ENCODE measurements at places on chromosomes 2 and 18.

- no peak for DNase-seq
These were observed 70.4 kb downstream of the MYL12B start for GRCh38 chr18:3332376-3332775.

DNA sequence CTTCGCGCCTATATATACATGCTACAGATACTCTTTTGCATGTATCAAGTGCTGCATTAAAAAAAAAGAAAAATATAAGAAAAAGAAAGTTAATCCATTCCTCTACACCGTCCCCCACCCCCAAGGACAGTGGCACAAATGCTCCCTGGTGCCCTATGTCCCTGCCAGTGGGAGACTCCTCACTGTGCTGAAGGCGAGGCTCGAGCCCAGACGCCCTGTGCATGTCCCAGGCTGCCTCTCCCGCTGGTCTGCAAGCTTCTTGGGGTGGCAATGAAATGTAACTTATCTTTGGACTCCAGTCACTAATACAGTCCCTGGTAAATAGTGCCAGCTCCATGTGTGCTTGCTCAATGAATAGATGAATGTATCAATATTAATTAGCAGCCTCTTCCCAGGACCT, 185.6 kb upstream of the SMAD2 start:
- no peak for DNase-seq

- no peak for DNase-seq
These were observed 289.7 kb downstream of the DYSF start for GRCh38 chr2:71742953-71743601.

GRCh38 chr2:119236796-119237195, 13.2 kb downstream of the STEAP3 start:
- no peak for DNase-seq

- no peak for DNase-seq
These were observed 19.1 kb downstream of the FHL2 start for GRCh38 chr2:105379741-105380186.

DNA sequence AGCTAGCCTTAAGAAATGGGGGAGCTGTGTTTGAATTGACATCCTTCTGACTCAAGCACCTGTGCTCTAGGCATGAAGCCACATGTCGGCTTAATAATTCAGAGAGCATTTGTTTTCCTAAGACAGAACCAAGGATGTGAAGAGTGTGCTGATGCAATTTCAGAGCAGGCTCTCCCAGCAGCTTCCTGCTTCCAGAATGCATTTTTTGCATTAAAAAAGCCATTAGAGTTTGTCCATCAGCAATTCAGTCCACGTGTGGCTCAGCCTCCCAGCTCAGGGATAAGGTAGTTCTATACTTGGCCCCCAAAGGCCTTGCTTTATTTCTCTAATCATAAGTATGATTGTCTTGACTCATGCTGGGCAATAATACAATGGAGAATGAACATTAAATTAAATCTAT, 37.7 kb downstream of the DOCK10 start:
- DNase-seq, result no peak

- no peak for DNase-seq
These were observed 45.1 kb upstream of the GPC1 start for GRCh38 chr2:240390091-240391073.

- DNase-seq, result no peak
These were observed 275.7 kb downstream of the PDE11A start for GRCh38 chr2:177796654-177797415.

DNA sequence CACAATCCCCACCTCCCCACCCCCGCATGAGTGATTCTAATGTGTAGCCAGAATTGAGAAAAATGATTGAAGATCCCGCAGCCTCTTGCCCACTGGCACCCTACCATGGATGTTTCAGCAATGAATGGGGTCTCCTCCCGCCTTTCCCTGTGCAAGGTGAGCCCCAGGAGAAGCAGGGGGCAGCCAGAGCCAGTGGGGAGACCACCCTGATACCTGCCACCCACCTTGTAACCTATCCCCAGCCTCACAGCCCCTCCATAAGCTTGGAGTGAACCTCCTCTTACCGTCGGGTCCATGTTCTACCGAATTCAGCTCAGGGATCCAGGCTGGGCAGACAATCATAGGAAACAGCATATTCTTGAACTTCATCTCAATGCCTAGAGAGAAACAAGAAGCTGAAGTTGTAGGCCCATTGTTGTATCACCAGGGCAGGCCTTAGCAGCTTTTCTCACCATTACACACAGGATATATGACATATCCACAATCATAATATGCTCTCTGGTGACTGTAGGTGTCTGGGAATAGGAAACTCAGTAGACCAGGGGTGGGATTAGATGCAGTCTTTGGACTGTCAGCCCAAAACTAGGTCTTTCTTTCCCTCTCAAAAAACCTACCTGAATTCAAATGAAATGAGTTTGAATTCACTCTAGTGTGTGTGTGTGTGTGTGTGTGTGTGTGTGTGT, 30.9 kb downstream of the XDH start:
- DNase-seq, result no peak

All from stimulated activated CD8-positive, alpha-beta memory T cell treated with anti-CD3 and anti-CD28 coated beads, Interleukin-15, amount 100 ng/mL, for 24 hours (primary cell).